Activated T-helper 1 cell treated with anti-CD3 and anti-CD28 coated beads, Interleukin-12 subunit alpha, Interleukin-12 subunit beta, Interleukin-2, Interleukin-4 antibody, amounts not matched to agents 30 ng/mL and 10 ng/mL and 1 ng/mL, durations not matched to agents 14 hours and 24 hours and 36 hours (primary cell): ENCODE measurements at places on chromosomes 12 and 14. TPM values are rescaled to one million over a fixed set of nuclear protein-coding genes. Genes with fewer than 3 reads are reported as not detected.

The ASPG gene
- total RNA-seq = not detected in 2 replicates

The CREBL2 gene
- total RNA-seq = 16.7 and 17.9 TPM in 2 replicates

The AQP5 gene
- total RNA-seq = not detected in 2 replicates

The OTOGL gene
- 0.21 TPM in 1 of 2 replicates, not detected in the other for total RNA-seq

The KCNA1 gene
- total RNA-seq = not detected in 2 replicates

The UNC79 gene
- 0.02 and 0.03 TPM in 2 replicates for total RNA-seq

The BCL11B gene
- total RNA-seq = 43.5 and 45.4 TPM in 2 replicates

The TAS2R20 gene
- 2.1 TPM in 2 replicates for total RNA-seq

The DAAM1 gene
- 4.2 and 5.3 TPM in 2 replicates for total RNA-seq

The RNASE9 gene
- not detected in 2 replicates for total RNA-seq

The MVK gene
- total RNA-seq = 14.2 and 15.8 TPM in 2 replicates

The GALNT9 gene
- total RNA-seq = not detected in 2 replicates

The AQP6 gene
- total RNA-seq = not detected in 2 replicates

The SAMD15 gene
- total RNA-seq = 0.29 and 1.1 TPM in 2 replicates

The LIN7A gene
- 1.5 and 2.1 TPM in 2 replicates for total RNA-seq

The CDH24 gene
- total RNA-seq = 1.0 and 1.2 TPM in 2 replicates

The TC2N gene
- 21.5 and 27.2 TPM in 2 replicates for total RNA-seq
